Fibroblast of lung (primary cell): ENCODE measurements at places on chromosomes 16 and 17. TPM values are rescaled to one million over a fixed set of nuclear protein-coding genes. Genes with fewer than 3 reads are reported as not detected.

- peak; percentile 33 for DNase-seq
Measured at GRCh38 chr17:32659419-32659842, 172.6 kb downstream of the CDK5R1 start.

GRCh38 chr16:75938818-75939217 is 212.5 kb upstream of the CPHXL start:
- no peak for DNase-seq

DNA sequence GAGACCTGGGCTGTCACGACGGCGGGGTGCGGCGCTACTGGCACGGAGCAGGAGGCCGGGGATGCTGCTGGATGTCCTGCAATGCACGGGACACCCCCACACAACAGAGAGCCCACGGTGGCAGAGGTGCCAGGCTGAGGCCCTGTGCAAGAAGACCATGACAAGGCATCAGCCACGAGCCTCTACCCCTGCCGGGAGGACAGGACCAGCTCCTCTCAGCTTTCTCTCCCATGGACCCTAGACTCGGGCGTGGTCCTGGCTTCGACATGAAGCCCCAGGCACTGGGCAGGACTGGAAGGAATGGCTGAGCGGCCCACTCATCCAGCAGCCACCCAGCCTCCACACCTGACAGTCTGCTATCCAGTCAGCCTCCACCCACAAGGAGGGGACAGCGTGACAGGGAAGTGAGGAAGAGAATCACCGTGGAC is 25.6 kb downstream of the SLC7A5 start:
- no peak for DNase-seq

- no peak for DNase-seq
Measured at GRCh38 chr17:82632451-82632850, 15.8 kb downstream of the WDR45B start.

- DNase-seq: no peak
Measured at GRCh38 chr17:71316176-71316897, 804.5 kb upstream of the SOX9 start.

GRCh38 chr17:36930583-36930900 is 6.7 kb upstream of the LHX1 start:
- DNase-seq: no peak

- no peak for DNase-seq
Measured at GRCh38 chr17:55659661-55660060, 63.0 kb downstream of the TMEM100 start.

DNA sequence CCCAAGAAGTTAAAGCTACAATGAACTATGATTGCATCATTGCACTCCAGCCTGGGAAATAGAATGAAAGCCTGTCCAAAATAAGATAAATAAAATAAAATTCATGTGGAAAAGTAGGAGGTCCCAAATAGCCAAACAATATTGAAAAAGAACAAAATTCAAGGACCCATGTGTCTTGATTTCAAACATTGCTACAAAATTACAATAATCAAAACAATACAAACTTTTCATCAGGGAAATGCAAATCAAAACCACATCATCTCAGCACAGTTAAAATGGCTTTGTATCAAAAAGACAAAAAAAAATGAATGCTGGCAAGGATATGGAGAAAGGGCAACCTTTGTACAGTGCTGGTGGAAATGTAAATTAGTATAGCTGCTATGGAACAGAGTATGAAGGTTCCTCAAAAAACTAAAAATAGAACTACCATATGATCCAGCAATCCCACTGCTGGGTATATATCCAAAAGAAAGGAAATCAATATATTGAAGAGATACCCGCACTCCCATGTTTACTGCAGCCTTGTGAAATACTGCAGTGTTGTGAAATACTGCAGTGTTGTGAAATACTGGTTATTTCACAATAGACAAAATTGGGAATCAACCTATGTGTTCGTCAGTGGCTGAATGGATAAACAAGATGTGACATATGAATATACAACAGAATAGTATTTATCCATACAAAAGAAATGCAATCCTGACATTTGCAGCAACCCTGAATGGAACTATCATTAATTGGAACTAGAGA is 24.5 kb upstream of the ZNF287 start:
- no peak for DNase-seq

- no peak for DNase-seq
Measured at GRCh38 chr17:78263063-78263735, 31.8 kb downstream of the TMEM235 start.

DNA sequence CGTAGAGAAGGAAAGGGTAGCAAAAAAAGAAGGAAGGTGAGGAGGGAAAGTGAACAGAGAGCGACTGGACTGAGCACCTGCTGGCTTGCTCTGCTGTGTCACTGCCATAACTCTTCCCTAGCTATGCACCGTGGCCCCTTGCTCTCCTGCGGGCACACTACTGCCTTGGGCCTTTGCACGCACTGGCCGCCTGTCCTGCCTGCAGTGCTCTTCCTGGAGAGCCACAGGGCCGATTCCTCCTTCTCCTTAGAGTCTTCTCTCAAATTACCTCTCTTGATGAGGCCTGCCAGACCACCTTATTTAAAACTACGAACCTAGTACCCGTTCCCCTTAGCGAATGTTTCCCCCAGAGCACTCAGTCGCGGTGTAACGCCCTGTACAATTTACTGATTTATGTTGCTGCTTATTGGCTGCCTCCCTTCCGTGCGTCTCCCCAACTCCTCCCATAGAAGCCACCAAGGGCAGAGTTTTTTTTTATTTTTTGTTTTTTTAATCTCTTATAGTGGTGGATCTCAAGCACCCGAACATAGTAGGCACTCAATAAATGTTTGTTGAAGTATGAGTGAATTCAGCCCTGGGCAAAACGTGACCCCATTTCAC is 70.3 kb downstream of the RAI1 start:
- DNase-seq: no peak

- DNase-seq: no peak
Measured at GRCh38 chr16:85380905-85381737, 232.0 kb upstream of the GSE1 start.

GRCh38 chr17:12955521-12955920 is 62.3 kb downstream of the ELAC2 start:
- DNase-seq: no peak

- no peak for DNase-seq
Measured at GRCh38 chr16:7605812-7606211, 273.2 kb downstream of the RBFOX1 start.

DNA sequence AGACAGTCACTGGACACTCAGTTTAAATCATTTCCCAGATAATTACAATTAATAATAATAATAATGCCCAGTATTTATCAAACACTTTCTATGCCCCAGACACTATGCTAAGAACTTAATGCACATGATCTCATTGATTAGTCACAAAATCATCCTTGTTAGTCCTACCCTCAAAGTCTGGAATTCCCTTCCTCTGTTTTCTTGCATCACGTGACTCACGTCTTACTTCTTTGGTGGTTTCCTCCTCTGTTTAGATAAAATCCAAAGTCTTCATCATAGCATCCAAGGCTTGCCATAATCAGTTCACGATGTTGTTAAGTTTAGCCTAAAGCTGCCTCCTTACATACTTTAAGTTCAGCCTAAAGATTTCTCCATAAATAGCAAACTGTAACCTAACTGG is 471.9 kb downstream of the PMP22 start:
- DNase-seq: peak; percentile 26

DNA sequence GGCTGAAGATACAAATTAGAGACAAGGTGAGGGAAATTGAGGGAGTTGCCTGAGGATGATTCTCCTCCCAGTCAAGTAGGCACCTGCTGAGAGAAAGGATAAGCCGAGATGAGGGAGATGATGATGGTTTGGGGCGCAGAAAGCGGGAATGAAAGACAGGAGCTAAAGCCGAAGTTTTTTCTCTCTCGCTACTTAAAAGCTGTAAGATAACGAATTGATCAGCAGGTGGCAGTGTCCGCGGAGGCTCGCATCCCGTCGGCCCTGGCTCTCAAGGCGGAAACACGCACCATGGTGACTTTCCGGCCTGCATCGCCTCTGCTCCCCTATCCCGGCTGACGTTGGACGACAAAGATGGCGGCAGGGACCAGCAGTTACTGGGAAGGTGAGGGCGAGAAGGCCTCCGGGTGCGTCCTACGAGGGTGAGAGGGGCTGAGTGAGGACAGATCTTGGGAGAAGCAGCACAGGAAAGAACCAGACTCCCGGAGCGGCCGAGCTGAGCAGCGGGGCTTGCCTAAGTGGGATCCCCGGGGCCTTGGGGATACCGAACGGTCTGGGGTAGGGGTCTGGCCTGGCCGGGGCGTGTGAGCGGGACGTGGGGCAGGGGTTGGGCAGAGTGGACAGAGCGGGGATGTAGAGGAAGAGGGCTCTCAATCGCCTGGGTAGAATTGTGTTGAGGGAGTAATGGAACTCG is at the start of gene GOSR1:
GOSR1 (plus strand) TSS at position 326 of the 691 bp plus-strand sequence; CDS start at position 352, 26 bp downstream.
- peak; percentile 96 for DNase-seq

DNA sequence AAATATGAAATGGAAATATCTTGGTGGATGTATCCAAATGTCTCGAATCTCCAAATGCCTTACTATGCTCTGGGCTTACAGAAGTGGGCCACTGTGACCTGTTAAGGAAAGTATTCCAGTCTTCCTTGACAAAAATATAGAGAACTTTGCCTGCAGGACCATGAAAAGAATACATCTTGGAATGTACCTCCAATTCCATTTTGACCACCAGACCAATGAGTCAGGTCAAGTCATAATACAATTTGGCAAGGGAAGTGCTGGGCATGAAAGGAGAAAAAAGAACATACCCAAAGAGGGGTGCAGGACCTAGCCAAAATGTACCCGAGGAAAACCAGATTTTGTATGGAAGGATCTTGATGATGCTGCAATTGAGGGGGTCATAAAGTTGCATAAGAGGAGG is 1153.7 kb upstream of the GOT2 start:
- peak; percentile 57 for DNase-seq

DNA sequence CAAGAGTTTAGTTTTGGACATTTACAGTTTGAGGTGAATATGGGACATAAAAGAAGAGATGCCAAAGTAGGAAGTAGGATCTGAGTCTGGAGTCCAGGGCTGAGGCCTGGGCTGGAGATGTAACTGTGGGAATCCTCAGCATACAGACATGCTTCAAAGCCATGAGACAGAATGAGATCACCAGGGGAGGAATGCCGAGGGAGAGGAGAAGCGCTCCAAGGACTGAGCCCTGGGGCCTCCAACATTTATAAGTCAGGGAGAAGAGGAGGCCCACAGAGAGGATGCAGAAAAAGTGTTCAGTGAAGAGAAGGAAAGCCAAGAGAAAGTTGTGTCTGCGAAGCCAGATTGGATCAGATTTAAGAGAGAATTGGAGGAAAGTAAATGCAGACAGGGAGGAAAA is 277.5 kb upstream of the MYOCD start:
- DNase-seq: peak; percentile 34

- DNase-seq: no peak
Measured at GRCh38 chr17:77933777-77934398, 24.6 kb upstream of the TNRC6C start.

- DNase-seq: no peak
Measured at GRCh38 chr17:16214190-16215001, 938 bp downstream of the NCOR1 start.

- DNase-seq: no peak
Measured at GRCh38 chr16:11283820-11284248, 2.7 kb upstream of the PRM1 start.

- DNase-seq: no peak
Measured at GRCh38 chr16:71754652-71755051, 30.2 kb upstream of the PHLPP2 start.

DNA sequence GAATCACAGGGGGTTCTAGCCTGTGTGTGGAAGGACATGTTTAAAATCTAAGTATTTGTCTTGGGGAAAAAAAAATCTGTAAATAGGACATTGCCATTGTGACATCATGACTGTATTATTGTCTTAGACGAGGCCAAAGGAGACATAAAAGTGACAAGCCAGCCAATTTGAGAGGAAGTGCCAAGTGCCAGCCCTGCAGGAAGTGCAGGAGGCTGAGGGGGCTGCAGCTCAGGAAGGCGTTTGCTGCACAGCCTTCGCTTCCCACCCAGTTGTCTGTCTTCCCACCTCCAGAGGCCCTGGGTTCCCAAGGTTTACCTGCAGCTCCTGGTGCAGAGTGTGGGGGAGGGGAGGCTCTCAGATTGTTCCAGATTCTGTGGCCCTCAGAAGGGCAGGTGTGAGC is 1.3 kb downstream of the ADCY7 start:
- DNase-seq: no peak

DNA sequence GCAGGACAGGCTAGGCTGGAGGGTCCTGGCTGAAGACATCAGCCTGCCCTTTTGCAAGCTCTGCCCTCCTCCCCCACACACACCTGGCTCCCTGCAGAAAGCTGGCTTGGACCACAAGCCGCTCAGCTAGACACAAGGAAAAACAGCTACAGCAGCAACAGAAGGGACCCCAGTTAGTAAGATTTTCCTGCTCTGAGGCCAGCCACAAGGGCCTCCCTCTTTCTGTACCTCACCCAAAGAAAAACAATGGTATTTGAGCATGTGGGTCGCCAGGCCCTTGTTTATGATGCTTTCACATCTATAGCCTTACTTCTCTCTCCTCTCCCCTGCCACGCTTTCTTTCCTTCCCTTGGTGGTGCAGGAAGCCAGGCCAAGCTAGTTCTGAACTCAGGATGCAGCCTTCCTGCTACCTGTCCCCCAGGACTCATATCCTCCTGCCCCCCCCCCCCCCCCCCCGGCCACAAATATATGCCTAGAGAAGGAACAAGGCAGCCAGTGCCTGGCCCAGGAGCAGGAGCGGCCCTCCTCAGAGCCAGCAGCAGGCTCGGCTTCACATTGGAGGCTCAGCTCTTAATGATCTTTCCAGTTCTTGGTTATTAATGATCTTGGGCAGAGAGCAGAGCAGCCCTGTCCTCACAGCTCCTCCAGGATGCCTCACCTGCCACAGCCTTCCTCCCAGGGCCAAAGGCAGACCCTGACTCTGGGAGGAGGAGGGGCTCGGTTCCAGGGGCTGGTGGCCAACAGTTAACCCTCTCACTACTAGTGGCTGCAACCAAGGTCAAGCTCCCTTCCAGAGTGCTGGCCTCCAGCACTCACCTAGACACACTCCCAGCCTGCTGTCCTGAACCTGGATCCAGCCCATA is 19.5 kb downstream of the GRIN2C start:
- DNase-seq: no peak

- peak; percentile 95 for DNase-seq
Measured at GRCh38 chr17:77875051-77875780, 83.3 kb upstream of the TNRC6C start.

- no peak for DNase-seq
Measured at GRCh38 chr16:3798838-3799237, 81.5 kb upstream of the TRAP1 start.

GRCh38 chr17:41734949-41735313 is 488 bp upstream of the HAP1 start:
- no peak for DNase-seq

The CLEC18A gene
- polyA plus RNA-seq: 0.07 TPM in 1 of 2 replicates, not detected in the other

The KCNJ12 gene
- 0.09 and 0.69 TPM in 2 replicates for polyA plus RNA-seq

The ENPP7 gene
- not detected in 2 replicates for polyA plus RNA-seq

The NPW gene
- polyA plus RNA-seq: 0.06 and 0.20 TPM in 2 replicates

The MYH13 gene
- not detected in 2 replicates for polyA plus RNA-seq

The PRR29 gene
- 0.02 and 0.19 TPM in 2 replicates for polyA plus RNA-seq

The C1QL1 gene
- 0.53 and 1.0 TPM in 2 replicates for polyA plus RNA-seq

The PRSS33 gene
- not detected in 2 replicates for polyA plus RNA-seq

The TNK1 gene
- polyA plus RNA-seq: 0.15 and 0.20 TPM in 2 replicates

The CHMP1A gene
- polyA plus RNA-seq: 61.0 and 65.3 TPM in 2 replicates

The KRT40 gene
- 0.03 and 0.05 TPM in 2 replicates for polyA plus RNA-seq

The TMC7 gene
- 0.18 and 0.85 TPM in 2 replicates for polyA plus RNA-seq

The POLR2C gene
- 84.0 and 98.2 TPM in 2 replicates for polyA plus RNA-seq

The TBC1D3E gene
- not detected in 2 replicates for polyA plus RNA-seq
